LNCaP clone FGC (cell line): ENCODE measurements at places on chromosomes 4 and X.

DNA sequence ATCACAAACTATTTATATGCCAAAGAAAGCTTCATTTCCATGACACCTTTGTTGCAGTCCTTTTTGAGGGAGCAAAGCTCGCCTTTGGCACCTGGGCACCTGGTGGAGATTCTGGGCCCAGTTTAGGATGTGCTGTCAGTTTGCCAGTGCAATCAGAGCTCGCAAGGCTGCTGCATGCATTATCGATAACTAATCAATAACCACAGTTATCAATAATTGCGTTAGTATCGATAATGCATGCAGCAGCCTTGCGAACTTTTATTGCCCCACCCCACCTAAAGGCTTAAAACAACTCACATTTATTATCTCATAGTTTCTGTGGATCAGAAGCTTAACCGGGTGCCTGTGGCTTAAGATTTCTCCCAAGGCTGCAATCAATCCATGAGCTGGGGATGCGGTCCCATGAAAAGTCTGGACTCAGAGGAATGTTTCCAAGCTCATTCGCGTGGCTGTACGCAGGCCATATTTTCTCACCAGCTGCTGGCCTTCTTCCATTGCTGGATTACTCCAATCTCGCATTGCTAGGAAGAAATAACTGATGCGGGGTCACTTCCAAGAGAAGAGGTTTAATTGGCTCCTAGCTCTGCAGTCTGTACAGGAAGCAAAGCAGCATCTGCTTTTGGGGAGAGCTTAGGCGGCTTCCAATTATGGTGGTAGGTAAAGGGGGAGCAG, 6.2 kb upstream of the AFAP1 start:
- no peak for DNase-seq

GRCh38 chr4:117783716-117784115, 250.6 kb upstream of the NDST3 start:
- DNase-seq = no peak

DNA sequence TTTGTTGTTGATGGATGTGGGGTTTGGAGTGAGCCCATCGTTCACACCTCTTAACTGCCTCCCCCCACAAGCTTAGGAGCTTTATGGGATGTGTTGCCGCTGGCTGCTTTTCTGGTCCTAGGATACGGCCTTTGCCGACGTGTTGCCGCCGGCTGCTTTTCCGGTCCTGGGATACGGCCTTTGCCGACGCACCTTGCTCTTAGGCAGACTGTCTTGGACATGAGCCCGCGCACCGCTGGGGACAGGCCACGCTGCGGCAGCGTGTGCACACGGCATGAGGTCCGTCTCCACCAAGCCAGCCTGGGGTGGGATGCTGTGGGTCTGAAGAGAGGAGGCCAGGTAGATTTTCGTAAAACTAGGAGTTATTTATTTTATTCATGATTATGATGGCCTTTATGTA, 14.2 kb downstream of the RGS12 start:
- DNase-seq = no peak

- DNase-seq = no peak
Measured at GRCh38 chr4:38207110-38207457, 246.9 kb downstream of the PTTG2 start.

- DNase-seq = no peak
Measured at GRCh38 chr4:113522433-113522832, 239.1 kb downstream of the CAMK2D start.

GRCh38 chr4:113760094-113760794, 1.3 kb downstream of the CAMK2D start:
- no peak for DNase-seq

DNA sequence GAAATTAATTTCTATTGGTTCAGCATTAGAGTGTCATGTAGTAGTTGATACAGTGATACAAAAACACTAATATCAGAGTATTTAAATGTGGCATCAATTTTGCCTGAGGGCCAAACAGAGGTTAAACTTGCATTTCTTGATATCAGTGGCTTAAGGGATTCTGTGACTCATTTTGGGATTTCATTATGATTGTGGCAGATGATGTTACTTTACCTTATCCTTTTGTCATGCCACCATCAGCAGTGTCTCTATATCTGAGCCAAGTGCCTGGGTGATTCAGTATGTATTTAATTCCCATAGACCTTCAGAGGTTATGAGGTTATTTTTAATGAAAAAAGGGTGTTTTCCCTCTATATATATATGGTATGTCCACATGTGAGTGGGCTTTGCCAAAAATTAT, 582.9 kb downstream of the ADGRL3 start:
- DNase-seq = no peak

DNA sequence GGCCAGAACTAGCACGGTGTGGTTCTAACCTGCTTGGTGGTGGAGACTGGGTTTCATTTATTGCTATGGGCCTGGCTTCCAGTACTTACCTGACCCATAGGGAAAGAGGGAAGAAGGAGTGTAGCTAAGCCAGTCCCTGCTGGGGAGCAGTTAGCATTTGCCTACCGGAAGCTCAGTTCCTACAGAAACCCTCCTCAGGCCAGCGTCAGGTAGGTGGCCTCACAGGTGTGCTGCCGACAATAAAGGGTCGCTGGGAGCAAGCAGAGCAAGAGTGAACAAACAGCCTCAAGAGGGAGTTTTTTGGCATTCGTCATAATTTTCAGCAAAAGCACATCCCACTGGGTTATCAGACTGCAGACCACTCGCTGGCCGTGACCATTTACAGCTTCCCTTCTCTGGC, 740.6 kb upstream of the TENM3 start:
- no peak for DNase-seq

- no peak for DNase-seq
Measured at GRCh38 chrX:13863324-13863723, 46.4 kb upstream of the GPM6B start.

DNA sequence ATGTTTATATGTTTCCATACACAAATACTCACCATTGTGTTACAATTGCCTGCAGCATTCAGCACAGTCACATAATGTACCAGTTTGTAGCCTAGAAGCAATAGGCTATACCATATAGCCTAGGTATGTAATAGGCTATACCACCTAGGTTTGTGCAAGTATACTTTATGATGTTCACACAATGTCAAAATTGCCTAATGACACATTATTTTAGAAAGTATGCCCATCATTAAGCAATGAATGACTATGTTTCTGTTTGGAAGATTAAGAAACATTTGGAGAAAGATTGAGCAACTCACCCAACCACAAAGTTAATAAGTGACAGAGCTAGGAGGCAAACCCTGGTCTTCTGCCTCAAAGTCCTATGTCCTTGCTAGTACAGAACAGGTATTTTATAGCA, 96.8 kb upstream of the GRIA3 start:
- DNase-seq = no peak

DNA sequence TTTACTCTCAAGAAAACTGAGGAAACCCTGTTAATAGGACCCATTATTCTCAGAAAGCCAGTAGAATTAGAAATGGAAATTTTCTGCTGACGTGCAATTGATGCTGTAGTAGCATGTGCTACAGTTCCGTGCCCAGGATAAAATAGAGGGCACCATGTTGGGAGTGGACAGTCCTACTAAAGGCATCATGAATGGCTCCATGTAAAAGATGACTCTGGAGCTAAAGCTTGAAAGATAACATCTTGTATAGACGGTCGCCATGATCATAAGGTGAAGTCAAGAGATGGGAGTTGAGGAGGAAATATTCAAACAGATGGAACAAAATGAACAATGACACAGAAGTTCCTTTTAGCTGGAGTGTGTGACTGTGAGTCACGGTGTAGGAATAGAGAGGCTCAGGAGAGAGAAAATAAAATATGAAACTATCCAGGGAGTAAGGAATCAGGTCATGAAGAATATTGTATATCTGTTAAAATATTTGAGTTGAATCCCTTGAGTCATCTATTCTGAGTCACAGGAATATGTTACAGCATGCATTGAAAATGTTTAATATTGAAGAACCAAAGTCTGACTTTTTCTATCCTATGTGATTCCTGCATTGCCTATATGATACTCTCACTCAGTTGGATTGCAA, 31.8 kb downstream of the ANXA10 start:
- DNase-seq = no peak

DNA sequence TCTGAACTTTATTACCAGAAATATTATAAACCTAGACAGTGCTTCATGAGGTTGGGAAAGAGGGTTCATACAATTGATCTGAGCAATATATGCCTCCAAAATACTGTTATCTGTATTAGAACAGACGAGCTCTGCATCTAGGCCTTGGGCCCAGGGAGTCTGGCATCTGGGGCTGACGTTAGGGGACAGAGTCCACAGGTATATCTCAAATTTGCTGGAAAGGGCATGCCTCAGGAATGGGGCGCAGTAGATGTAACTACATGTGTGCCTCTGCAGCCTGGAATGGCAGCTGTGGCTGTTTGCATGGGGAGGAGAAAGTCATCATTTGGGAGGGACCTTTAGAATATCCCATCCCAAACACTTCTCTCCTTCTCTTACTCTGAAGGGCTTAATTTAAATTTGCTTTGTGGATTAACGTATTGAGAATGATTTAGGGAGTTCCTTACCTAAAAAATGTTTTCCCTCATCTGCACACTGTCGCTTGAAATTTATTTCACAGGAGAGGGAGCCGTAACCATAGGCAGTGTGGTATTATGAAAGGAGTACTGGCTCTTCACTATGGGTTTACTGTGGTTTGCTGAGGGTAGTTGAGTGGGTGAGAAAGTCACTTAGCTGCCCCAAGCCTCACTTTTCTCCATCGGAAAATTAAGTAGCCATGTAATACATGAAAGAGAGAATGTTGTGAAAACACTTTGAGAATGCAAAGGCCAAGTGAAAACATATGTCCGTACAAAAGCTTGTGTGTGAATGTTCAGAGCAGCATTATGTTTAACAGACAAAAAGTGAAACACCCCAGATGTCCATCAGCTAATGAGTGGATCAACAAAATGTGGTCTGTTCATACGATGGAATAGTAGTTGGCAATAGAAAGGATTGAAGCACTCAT, 5.9 kb downstream of the ADD1 start:
- DNase-seq = no peak
